DMS 273 treated with DMSO at 0.1 percent for 48 hours (cell line): ENCODE measurements at places on chromosomes 3 and 15.

DNA sequence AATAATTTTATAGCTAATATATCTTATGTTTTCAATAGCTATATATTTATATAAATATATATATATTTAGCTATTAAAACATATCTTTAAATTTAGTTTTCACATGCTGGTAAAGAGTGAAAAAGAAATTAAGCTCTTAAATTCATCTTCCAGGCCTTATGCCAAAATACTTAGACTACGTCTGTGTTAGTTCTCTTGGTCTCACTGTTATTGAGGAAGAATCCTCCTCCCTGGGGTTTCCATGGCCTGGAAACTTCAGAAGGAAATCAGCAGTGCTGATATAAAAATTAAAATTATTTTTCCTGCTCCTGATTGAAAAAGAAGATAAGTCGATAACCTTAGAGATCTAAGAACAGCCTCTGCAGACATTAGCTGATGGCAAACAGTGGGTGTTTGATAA, 225.1 kb upstream of the LMCD1 start:
- no peak for DNase-seq

- DNase-seq: no peak
Observed at GRCh38 chr15:29670998-29671981, 151.0 kb downstream of the TJP1 start.

DNA sequence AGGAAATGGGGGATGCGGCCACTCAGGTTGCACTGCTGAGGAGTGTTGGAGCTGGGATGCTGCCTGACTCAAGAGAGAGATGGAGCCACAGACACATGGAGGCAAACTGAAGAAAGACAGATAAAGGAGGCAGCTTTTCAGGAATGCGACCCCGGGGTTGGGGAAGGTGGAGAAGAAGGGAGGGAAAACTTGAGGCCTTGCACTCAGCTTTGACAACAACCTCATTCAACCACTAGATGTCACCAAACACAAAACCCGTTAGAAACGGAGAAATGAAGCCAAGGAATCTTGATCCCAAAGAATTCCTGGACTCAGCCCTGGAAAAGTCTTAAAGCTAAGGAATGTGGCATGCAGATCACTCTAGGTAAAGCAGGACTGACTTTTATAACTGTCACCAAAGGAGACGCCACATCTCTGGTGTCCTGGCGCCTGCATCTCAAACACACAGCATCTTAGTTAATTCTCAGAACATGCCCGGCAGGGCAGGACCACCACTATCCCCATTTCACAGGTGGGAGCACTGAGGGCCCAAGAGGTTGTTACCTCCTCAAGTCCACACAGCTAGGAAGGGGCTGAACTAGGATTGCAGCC, 59.6 kb upstream of the LMCD1 start:
- DNase-seq: no peak

DNA sequence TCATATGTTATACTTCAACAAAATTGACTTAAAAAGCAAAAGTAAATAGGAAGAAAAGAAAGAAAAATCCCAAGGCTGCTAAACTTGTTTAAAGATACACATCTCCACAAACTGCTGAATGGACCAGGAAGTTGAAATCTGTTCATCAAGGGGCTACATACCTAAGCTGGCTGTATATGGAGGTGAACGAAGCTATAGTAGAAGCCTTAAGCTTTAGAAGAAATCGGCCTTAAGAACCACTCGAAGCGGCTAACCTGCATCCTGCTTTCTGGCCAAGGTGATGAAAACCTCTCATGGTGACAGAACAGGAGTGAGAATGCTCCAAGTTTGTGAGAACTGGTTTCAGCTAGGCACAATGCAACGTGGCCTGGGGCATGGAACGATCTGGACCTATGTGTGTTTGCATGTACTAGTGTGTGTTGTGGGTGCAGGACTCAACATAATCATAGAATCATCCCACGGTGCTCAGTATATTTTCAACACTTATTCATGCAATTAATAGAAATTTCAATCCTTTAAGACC, 31.3 kb upstream of the SPTBN5 start:
- no peak for DNase-seq

- DNase-seq: no peak
Observed at GRCh38 chr3:37885814-37886213, 24.1 kb downstream of the CTDSPL start.

DNA sequence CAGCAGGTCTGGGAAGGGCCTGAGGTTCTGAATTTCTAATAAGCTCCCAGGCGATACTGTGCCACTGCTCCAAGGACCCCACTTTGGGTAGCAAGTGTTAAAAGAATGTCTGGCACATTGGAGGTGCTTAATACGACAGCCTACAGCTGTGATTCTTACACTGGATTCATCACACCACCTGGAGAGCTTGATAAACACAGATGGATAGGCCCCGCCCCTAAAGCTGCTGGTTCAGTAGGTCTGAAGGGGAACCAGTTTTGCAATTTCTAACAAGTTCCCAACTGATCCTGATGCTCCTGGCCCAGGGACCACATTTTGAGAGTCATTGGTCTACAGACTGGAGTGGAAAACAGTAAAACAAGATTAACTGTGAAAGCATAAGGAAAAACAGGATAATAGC, 124.8 kb upstream of the ST8SIA2 start:
- DNase-seq: no peak

- DNase-seq: no peak
Observed at GRCh38 chr3:16028604-16029003, 145.9 kb upstream of the GALNT15 start.

DNA sequence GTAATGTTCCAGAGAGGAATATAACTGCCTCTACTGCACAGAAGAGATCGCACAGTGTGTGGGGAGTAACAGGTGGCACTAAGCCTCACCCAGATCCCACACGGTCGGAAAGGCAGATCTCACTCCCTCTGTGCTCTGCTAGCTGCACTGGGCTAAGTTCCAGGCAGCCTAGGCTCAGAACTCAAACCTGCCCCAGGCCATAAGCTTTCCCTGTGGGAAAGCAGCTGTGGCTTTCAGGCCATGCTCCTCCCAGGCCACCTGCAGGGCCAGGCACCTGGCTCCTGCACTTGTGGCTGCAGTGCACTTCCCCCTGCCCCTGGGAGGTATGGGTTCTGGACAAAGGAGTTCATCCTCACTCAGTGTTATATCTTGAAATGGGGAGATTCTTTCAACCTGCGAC, 27.5 kb downstream of the PCCB start:
- DNase-seq: peak; percentile 93

DNA sequence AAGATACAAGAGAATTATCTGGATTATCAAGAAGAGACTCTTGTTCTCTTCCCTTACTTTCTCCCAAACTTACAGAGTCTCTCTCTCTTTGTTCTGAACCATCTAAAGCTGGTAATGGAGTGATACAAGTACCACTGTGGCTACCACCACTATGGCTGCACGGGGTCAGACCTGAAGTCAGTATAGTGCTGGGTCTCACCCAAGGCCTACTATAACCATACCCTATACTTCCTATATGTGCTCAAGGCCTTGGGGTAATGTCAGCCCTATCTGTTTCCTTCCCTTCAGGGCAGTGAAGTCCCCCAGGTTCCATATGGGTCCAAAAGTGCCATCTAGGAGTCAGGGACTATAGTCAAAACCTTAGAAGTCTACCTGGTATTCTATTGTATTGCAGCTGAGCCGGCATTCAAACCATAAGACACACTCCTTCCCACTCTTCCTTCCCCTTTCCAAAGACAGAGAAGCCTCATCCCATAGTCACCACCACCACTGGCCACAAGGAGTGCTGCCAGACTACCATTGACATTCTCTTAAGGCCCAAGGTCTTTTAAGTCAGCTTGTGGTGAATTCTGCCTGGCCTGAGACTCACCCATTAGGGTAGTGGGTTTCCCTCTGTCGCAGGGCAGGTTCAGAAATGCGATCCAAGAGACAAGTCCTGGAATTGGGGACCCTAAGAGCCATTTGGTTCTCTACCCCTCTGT, 615.0 kb upstream of the NECTIN3 start:
- no peak for DNase-seq

DNA sequence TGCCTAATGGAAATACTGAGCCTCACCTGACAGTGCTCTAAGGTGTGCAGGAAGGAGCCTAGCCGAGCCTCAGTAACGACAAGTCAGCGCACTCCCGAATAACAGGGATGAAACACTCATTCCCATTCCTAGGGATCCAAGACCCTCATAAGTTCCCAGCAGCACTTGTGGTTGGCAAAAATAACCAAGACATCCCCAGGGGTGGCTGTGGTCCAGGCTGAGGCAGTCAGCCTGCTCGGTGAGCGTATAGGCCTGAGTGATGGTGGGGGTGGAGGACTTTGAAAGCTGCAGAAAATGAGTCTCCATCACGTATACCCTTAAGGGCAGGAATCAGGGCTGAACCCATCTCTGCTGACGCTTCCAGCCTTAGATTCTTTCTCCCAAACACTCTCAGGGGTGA, 120.1 kb downstream of the SMAD6 start:
- no peak for DNase-seq

GRCh38 chr3:148246291-148246923, 451.3 kb upstream of the AGTR1 start:
- no peak for DNase-seq

- no peak for DNase-seq
Observed at GRCh38 chr3:50204804-50205412, at the start of gene SLC38A3. Gene SLC38A3, plus strand, starts transcription at chr3:50205271. Its CDS starts 8,929 bp downstream, at chr3:50214200.

DNA sequence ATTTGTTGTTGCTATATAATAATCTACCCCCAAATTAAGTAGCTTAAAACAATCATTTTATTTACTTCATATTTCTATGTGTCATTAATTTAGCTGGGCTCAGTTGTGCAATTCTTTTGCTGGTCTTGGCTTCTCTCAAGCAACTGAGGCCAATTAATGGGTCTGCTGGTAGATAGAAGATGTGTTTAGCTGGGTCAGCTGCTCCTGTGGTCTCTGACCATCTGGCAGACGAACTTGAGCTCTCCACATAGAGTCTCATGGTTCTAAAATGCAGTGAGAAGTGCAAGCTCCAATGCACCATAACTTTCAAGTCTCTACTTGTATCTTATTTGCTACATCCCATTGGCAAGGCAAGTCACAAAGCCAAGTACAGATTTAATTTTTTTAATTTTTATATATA, 515.6 kb downstream of the ZIC1 start:
- DNase-seq: no peak

- DNase-seq: no peak
Observed at GRCh38 chr3:155019575-155019974, 60.5 kb upstream of the MME start.

DNA sequence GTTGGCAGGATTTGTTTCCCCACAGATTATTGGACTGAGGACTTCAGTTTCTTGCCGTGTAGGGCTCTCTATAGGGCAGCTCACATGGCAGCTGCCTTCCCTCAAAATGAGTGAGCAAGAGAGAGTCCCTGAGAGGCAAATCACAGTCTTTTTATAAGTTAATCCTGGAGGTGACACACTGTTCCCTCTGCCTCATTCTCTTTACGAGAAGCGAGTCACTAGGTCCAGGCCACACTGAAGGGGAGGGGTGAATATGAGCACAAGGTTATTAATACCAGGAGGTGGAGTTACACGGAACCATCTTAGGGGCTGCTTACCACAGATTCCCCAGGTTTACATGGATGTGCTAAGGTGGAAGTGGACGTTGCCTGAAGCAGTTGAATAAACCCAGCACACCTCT, 77.0 kb downstream of the LPP start:
- DNase-seq: no peak

DNA sequence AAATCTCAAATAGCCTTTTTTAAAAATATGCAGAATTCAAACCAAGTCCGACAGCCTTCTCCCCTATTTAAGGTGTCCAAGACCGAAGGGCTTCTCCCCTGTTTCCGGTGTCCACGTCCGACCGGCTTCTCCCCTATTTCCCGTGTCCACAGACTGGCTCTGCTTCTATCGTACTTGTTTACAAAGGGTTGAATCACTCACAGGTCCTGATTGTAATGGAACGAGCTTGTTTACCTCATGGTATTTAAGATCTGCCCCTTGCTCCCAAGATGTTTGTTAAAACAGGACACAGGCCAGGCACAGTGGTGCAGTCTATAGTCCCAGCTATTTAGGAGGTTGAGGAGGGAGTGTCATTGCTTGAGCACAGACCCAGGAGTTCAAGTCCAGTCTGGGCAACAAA, 90.4 kb upstream of the ROBO2 start:
- DNase-seq: no peak

DNA sequence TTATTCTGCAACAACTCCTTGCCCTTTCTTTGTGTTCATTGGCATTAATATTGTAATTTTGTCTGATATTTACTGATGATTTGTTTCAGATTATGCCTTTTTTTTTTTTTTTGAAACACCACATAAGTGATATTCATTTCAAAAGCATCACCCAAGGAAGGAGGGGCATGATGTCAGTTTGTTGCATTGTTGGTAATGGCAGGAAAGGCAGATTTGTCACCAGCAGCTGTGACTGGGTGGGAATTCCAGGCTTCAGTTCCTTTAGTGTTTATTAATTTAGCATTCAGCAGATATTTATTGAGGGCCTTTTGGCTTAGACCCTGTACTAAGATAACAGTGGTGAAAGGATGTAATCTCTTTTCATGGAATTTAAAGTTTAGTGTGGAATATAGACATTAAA, 19.5 kb downstream of the SENP2 start:
- DNase-seq: no peak

DNA sequence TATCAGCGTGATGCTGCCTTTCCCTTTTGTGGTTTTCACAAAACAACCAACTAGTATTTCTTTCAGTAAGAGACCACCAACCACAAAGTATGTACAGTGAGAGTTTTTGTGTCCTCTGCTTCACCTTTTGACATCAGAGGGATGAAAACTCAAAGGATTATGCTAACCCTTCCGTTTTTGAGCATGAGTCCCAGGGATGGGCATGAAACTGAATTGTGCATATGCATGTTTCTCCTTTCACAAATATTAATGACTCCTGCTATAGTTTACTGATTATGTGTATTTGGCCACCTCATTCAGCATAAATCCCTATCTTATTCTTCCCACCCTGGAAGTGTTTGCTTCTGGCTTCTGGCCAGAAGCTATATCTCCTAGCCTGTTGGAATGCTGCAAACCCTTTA, 59.2 kb downstream of the RSRC1 start:
- no peak for DNase-seq

GRCh38 chr3:20873235-20873634, 687.2 kb upstream of the SGO1 start:
- no peak for DNase-seq

- DNase-seq: no peak
Observed at GRCh38 chr3:126127904-126128303, 44.0 kb upstream of the SLC41A3 start.

DNA sequence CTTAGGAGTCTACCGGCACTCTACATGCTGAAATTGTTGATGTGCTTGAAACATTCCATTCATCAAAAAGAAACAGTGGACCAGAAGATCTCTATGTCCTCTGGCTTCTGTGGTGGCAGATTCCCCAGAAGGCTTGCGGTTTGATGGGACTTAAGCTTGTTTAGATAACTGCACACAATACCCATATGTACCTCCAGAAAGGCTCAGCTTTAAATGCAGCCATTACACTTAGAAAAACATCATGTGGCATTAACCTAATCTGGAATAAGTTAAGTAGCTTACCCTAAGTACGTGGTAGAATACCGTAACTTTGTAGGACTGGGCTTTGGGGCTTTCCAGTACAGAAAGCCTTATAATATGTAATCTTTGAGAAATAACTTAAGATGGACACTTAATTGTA, 187.3 kb downstream of the RBMS3 start:
- DNase-seq: no peak
